ENCODE measurements at places on chromosomes 5 and 9.

- H3K27me3 ChIP-seq = no peaks in the 10 kb centered on the region
- peaks cover 43% of the 10 kb centered on the region for H3K36me3 ChIP-seq
- H3K4me1 ChIP-seq = peaks cover 35% of the 10 kb centered on the region
- peak; percentile 22 for DNase-seq
Observed at GRCh38 chr9:128125580-128126354, 1.8 kb downstream of the PTGES2 start.

DNA sequence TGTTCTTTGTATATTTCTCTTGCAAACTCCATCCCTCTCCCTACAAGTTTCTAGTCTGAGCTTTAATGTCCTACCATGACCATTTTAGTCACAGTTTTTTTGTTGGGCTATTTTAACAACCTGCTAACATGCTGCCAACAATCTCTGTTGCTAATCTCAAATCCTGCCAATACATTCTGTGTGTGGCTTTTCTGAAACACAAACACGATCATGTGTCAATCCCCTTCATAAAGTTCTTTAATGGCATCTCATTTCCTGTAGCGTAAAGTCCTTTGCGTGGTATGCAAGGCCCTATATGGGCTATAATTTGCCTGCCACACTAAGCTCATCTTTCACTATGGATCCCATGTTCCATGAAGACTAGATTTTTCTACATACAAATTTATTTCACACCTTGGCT, 180.6 kb downstream of the CWC27 start:
- DNase-seq = no peak
- no peak overlapping the region for H3K27ac ChIP-seq
- no peaks in the 10 kb centered on the region for H3K4me1 ChIP-seq
- H3K36me3 ChIP-seq = no peaks in the 10 kb centered on the region

- H3K4me3 ChIP-seq = no peak overlapping the region
- peaks cover 23% of the 10 kb centered on the region for H3K4me1 ChIP-seq
- H3K27ac ChIP-seq = peak overlapping the region; percentile 34
- peak; percentile 56 for DNase-seq
Observed at GRCh38 chr5:78547731-78548615, 100.6 kb downstream of the LHFPL2 start.

DNA sequence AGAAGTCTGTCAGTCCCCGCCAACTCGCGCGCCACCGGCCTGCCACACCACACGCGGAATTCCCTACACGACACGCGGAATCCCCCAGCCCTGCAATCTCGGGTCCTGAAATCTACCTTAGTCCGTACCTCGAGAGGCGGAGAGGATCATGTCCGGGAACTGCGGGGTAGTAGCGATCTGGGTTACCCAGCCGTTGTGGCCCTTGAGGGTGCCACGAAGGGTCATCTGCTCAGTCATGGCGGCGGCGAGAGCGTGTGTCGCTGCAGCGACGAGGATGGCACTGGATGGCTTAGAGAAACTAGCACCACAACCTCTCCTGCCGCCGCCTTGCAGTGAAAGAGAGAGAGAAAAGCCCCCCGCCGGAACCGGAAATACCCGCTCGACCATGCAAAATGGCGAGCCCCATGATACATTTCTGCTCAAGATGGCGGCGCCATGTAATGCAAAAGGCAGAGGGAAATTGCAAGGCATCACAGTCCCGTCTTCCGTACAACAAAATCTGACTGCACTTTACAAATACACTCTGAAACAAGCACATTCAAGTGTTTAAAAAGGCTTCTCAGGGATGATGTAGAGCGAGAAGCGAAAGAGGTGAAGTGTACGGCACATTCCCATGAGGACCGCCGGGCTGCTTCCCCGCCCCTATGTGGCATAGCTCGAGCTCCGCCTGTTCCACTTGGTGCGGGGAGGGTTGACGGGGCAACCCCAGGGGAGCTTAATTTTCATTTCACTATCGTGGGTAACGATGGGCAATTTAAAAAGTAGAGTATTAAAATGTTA, at the start of gene RACK1:
RACK1 (minus strand) TSS at position 343 of the 780 bp plus-strand sequence; CDS start at position 237, 106 bp downstream.
- peaks cover 36% of the 10 kb centered on the region for H3K36me3 ChIP-seq
- H3K27ac ChIP-seq = peak within 1 kb of the TSS; percentile 98
- H3K27me3 ChIP-seq = no peaks in the 10 kb centered on the region
- H3K4me1 ChIP-seq = peaks cover 53% of the 10 kb centered on the region
- peak; percentile 91 for DNase-seq

GRCh38 chr5:140420665-140421361, 19.2 kb downstream of the ANKHD1 start:
- no peaks in the 10 kb centered on the region for H3K36me3 ChIP-seq
- H3K4me3 ChIP-seq = no peak overlapping the region
- H3K27me3 ChIP-seq = no peaks in the 10 kb centered on the region
- H3K4me1 ChIP-seq = peaks cover 24% of the 10 kb centered on the region
- H3K27ac ChIP-seq = no peak overlapping the region

- no peaks in the 10 kb centered on the region for H3K27me3 ChIP-seq
- H3K4me3 ChIP-seq = no peak overlapping the region
- no peaks in the 10 kb centered on the region for H3K36me3 ChIP-seq
- no peak overlapping the region for H3K27ac ChIP-seq
Observed at GRCh38 chr5:109614301-109614700, 75.4 kb upstream of the MAN2A1 start.

DNA sequence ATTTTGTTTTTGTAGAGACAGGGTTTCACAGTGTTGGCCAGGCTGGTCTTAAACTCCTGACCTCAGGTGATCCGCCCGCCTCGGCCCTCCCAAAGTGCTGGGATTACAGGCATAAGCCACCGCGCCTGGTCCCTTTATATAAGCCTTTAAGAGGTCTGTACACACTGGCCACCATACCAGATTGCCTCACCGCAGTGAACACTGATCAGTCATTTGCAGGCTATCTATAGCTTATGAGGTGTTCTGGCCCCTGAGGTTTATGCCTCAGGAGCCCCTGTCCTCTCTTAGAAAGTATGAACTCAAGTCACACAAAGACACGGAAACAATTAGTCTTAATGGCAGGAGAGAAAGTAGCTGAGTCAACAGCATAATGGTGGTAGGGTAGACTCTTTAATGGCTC, 14.6 kb downstream of the HINT1 start:
- no peak overlapping the region for H3K27ac ChIP-seq
- no peak for DNase-seq
- H3K4me3 ChIP-seq = no peak overlapping the region
- no peaks in the 10 kb centered on the region for H3K4me1 ChIP-seq
- no peaks in the 10 kb centered on the region for H3K36me3 ChIP-seq

DNA sequence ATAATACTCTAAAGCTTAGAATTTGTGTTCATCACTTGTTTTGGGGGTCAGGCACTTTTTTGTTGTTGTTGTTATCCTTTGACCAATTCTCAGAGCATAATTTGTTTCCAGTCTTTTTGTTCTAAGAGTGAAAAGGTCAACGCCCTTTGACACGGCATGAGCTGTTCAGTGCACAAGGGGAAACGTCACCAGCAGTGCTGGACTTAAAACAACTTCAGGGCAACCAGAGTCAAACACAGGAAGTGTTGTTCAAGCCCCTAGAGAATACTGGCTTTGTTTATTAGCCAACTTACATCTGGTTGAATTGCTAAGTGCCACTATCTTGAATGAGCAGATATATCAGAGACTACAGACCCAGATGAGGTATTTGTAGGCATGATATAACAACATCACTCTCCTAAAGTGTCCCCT, 368.9 kb downstream of the TMEM161B start:
- H3K36me3 ChIP-seq = no peaks in the 10 kb centered on the region
- no peak overlapping the region for H3K4me3 ChIP-seq
- no peaks in the 10 kb centered on the region for H3K27me3 ChIP-seq
- no peak overlapping the region for H3K27ac ChIP-seq

All from lower lobe of right lung (tissue), 2 donors.